ENCODE measurements at places on chromosomes 16 and 17.

GRCh38 chr17:3739422-3740124 is 15.9 kb downstream of the HASPIN start:
- DNase-seq: no peak

GRCh38 chr17:60079401-60080243 is 901 bp upstream of the HEATR6 start:
- DNase-seq: no peak

- no peak for DNase-seq
Measured at GRCh38 chr17:49342575-49342936, 19.5 kb downstream of the ZNF652 start.

DNA sequence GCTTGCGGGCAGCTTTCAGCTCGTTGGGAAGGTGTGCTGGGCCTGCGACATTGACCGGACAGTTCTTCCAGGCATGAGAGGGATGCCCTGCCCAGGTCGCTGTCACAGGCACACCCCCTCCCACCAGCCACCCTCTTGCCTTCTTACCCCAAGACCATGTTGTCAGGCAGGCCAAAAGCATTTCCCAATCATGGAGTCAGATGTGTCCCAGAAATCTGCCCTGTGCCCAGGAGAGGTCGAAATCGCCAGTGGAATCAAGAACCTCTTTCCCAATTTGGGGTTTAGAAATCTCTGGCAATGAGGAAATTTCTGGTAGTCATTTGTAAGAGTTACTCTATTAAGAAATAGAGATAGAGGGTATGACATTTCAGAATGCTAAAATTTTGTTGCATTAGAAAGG is 177.1 kb downstream of the RAB11FIP4 start:
- DNase-seq: no peak

DNA sequence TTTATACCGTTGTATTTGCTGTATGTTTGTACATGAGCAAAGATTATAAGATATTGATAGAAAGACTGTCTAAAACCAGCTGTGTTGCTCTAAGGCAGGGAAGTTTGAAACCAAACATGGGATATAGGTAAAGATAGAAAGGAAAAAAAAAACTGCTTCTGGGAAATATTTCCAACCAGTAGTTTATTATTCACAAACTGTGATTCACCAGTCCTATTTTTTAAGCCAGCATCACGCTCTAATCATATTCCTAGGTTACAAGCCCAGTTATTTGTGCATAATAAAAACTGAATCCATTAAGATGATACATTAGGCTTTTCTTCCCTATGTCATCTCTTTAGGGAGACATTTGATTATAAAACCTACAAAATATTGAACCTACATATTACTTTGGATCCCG is 4.0 kb downstream of the ERN1 start:
- no peak for DNase-seq

GRCh38 chr17:66432411-66432957 is 130.1 kb downstream of the PRKCA start:
- no peak for DNase-seq

DNA sequence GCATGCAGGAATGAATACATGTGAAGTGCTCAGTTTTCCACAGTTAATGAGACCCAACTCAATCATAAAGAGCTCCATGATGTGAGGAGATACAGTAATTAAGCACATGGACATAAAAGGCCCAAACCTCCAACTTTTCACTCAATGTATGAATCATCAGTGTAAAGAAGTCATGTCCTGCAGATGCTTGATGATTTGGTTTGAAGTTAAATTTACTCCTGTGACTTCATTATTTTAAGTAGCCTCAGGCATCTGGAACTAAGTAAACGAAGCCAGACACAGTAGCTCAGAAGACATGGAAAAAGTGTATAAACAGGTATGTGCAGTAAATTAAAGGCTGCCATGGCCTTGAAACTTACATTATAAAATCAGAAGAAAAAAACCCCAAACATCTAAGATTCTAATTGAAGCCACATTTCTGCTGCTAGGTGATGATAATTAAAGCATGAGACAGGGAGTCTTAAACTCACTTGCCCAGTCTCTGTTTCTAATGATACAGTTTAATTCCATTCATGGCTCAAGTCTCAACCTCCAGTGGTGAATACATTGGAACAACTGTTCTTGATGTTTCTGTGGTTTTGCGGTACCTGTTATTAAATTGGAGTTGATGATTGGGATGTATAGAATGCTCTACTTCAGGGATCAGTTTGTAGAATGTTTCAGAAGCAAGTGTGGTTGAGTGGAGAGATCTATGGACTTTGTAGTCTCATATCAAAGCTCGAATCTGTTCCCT is 28.9 kb upstream of the CCL2 start:
- DNase-seq: no peak

GRCh38 chr17:28147017-28147416 is 104.5 kb downstream of the NLK start:
- DNase-seq: no peak

DNA sequence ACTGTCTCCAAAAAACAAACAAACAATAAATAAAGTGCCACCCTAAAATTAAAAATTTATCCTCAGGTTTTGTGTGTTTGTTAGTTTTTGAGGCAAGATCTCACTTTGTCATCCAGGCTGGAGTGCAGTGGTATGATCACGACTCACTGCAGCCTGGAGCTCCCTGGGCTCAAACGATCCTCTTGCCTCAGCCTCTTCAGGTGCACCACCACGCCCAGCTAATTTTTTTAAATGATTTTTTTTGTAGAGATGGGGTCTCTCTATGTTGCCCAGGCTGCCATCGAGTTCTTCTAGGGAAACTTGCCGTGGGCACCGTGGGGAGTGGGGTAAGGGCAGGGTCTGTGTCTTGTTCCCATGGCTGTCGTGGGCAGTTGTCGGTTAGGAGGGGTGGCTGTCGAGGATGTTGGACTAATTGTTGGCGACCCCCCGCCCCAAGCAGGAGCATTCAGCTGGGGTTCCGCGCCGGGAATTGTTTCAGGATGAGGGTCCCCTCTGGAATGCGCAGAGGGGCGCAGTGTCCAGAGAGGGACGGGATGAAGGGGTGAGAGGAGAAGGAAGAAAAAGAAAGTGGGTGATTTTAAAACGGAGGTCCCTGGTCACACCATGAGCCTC is 1.1 kb upstream of the RNF213 start:
- DNase-seq: no peak

GRCh38 chr16:5042574-5043171 is 8.9 kb upstream of the NAGPA start:
- DNase-seq: no peak

DNA sequence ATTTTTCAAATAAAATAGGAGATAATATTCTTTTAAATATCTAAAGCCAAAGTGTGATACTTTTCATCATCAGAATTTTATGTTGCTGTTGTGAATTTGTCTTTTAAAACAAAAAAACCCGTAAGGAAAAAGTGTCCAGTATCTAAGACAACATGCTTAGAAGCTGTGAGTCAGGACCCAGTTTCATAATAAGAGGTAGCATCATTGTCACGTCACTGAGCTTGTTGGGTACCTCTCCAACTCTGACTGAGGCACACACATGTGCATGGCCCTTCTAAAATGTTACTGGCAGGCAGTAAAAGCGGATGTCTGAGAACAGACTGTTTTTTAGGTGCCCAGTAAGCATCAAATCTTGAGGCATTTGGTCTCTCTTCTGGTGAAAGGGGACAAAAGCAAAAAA is 2.5 kb downstream of the CIAPIN1 start:
- DNase-seq: no peak

DNA sequence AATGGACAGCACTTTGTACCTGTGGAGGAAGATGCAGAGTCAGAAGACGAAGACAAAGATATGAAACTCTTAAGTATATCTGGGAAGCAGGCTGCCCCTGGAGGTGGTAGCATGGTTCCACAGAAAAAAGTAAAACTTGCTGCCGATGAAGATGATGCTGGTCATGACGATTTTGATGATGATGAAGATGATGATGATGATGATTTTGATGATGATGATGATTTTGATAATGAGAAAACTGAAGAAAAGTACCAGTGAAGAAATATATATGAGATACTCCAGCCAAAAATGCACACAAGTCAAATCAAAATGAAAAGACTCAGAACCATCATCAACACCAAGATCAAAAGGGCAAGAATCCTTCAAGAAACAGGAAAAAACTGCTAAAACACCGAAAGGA is 268.5 kb upstream of the EEF2KMT start:
- no peak for DNase-seq

DNA sequence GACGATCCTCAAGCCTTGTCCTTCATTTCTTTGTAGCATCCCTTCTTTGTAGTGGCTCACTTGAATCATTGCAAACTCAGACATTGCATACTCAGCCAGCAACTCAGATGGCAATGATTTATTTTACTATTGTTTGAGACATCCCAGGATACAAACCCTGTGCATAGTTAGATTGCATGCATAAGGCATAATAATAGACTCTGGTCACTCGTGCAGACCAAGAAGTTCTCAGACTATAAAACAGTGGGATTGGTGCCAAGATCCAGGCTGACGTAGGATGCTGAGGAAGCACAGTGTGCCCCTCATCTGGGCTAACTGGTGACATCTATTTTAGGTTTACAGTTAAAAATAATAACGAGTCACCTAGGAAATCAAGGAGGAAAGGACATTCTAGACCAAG is 142.3 kb downstream of the PMP22 start:
- DNase-seq: no peak

DNA sequence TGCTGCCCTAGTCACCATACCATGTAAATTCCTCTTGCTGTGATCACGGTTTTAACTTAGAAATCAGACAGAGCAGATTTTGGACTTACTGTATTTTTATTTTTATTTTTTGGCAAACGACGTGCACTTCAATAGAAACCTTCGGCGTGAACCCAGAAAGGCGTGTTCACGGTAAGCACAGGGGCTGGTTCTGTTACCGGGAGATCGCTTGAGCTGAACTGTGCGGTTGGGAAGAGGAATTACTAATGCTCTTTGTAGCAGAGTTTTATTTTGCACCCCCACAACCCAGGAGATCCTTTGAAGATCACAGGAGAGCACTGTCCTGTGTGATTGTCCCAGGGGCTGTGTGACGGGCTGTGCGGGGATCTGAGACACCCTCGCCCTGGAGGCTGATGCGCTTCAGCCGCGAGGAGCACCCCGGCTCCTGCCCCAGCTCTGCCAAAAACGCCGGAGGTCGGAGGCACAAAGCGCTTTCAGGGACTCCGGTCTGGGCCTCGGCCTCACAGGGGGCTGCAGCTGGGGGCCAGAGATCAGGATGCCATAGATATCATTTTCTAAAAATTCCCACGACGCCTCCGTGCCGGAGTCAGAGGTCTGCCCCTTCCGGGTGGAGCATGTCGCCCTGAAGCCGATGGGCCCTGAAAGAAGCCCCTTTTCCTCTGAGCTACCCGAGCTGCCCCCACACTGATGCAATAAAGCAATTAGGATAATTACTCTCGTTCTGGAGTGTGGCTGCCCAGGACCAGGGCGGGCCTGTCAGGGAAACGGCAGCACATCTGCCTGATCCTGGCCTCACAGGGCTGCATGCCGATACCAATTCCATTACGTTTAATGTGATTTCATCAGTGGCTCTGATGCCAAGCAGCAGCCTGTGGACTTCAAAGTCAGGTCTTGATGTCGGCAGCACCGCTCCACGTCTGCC is 71.8 kb downstream of the LMF1 start:
- DNase-seq: no peak

DNA sequence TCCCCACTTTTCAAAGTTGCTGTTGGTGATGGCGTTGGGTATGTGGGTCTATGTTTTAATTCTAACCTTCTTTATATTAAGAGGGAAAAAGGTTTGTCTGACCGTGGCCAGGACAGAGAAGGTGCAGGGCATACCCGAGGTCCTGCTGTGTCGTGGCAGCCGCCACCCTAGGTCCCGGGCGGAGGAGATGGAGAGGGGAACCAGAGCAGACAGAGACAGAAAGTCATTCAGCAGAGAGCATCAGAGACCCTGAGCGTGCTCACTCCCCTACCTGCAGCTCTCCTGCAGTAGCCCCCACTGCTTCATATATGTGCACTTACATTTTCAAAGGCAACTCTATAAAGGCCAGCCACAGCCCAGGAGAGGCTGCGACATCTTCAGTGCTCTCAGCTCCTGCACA is 327.2 kb upstream of the TNRC6C start:
- no peak for DNase-seq

GRCh38 chr16:1945559-1946391 is 2.8 kb upstream of the MSRB1 start:
- DNase-seq: no peak

- DNase-seq: no peak
Measured at GRCh38 chr17:5330981-5331380, 48.9 kb downstream of the RABEP1 start.

DNA sequence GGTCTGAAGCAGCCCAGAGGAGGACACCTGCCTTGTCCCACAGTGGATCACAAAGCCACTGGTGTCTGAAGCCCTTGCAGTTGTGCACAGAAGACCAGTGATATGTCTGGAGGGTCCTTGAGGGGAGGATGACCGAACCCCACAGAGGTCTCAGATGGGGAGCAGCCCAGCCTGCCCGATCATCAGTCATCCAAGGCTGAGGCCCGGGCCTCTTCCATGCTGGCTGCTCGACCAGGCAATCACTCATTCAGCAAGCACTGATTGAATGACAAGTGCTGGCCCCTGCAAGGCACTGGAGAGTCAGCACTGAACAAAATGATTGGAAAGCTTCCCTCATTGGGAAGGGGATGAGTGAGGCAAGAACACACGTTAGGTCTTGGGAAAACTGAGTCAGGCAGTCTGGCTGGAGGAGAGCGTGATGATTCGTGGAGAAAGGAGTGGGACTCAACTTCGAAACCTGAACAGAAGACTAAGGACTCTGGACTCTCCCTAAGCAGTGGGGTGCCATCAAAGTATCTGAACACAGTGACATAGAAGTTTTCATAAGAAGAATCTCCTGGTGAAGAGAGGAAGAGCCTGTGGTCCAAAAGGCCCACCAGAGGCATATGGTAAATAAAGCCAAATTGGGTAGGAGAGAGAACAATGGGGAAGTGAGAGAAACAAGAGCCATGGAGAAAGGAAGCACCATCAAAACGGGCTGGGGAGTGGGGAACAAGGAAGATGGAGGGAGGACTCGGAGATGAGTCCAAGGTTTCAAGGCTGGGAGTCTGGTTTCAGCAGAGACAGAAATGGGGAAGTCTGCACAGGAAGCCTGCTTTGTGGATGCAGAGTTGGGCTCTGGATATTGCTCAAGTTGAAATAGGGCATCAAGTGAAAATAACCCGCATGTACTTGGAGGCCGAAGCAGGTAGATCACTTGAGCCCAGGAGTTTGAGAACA is 10.2 kb downstream of the PIK3R5 start:
- no peak for DNase-seq

Data from stimulated activated CD4-positive, alpha-beta T cell treated with anti-CD3 and anti-CD28 coated beads, Interleukin-1b, Interleukin-23, amount 100 ng/mL, for 1 hour (primary cell).